ENCODE measurements at places on chromosomes 7 and 10.

DNA sequence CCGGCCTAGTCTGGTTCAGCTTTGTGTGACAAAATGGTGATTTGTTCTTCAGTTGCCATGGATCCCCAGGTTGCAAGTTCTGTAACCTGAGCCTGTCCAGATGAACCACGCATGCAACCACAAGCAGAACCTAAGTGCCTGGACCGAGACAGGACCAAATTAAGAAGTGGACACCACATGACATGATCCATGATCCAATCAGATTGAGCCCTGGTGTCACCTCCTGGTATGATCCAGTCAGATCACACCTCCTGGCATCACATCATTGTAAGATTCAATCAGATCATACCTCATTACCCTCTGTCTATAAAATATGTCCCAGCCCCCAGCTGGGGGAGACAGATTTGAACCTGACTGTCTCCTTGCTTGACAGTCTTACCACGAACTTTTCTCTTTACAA, 70.0 kb downstream of the MALSU1 start:
- DNase-seq = no peak

GRCh38 chr7:116809636-116810266, 52.6 kb upstream of the CAPZA2 start:
- no peak for DNase-seq

GRCh38 chr7:26388256-26388655, 96.6 kb downstream of the SNX10 start:
- DNase-seq = no peak

GRCh38 chr7:150742286-150742968, 5.2 kb downstream of the GIMAP5 start:
- DNase-seq = no peak

DNA sequence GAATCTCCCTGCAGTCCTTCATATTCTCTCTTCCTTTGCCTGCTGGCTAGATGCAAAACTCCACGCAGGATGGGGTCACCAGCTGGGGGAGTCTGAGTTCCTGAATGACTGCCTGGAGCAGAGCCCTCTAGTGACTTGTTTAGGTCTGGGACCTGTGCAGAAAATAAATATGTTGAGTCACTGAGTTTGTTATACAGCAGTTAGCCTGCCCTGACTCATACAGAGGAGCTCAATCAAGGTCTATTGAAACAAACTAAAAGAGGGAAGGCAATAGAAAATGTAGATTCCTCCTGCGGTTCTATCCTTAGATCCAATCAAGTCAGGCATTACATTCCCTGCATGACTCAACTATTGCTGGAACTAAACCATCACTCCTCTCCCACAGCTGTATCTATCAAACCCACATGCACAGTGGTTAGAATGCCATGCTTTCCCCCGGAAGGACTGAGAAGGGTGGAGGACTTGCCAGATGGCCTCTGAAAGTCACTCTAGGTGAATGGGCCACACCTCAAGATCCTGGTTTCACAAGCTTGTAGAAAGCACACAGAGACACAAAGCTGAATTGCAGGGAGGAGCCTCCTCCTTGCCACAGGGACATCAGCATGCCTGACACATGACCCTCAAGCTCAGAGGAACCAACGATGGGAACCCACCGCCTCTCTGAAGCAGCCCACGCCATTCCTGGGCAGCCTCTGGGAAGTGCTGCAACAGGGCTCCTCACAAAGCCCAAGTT, 73.9 kb downstream of the SH3PXD2A start:
- no peak for DNase-seq

GRCh38 chr10:68231817-68232251, at the start of gene ATOH7:
ATOH7 (minus strand) TSS chr10:68232113; CDS start chr10:68231677, 436 bp downstream.
- DNase-seq = no peak

DNA sequence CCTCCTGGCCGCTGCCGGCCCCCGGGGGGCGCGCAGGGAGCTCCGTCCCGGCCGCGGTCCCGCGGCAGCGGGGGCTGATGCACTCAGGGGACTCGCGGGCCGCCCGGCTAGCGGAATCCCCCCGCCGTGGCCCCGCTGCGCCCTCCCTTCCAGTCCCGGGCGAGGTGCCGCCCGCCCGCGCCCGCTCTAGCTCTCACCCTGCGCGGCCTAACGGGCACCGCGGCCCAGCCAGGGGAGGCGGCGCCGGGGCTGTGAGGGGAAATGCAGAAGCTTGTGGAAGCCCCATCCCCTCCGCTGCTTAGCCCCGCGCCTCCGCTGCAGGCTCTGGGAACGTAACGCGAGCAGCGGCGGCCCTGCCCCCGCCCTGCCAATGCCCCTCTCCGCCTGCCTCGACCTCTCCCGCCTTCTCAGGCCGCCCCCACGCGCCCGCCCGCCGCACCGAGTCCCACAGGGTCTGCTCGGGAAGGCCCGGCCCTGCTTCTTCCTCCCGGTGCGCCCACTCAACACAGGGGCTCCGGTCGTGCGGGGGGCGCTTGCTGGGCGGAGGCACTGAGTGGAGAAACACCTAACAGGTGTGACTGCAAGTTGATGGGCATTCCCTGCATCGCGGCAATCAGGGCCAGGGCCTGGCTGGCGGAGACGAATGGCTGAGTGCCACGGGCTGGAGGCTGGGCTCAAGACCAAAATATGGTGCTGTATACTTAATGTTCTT, 384 bp upstream of the TMEM229A start:
- DNase-seq = no peak

- no peak for DNase-seq
Observed at GRCh38 chr10:18710201-18710653, 51.0 kb downstream of the ARL5B start.

DNA sequence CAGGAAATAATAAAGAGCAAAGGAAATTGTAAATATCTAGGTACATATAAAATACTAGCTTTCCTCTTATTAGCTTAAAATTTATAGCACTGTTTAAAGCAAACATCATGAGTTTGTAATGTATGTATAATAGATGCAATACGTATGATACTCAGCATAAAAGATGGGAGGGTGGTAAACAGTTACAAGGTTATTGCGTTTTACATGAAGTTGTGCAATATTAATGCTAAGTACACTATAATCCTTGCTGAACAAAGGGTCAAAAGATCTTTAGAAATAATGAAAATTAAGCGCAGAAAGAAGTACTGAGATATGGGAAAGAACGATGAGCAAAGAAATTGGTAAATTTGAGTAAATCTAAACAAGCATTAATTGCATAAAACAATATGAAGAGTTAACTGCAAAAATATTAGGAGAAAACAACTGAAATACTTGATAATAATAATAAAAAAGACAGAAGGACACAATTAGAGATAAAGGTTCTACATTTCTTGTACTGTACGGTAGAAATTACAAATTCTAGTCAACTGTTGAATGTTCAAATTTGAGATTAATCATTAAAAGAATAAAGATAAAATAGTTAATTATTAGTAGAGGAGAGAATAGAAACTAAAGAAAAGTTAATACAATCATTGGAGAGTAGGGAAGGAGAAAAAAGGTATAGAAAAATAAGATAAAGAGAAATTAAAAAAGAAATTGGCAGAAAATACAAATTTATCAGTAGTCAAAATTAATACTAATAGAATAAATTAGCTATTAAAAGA, 17.9 kb downstream of the C10orf67 start:
- no peak for DNase-seq

All from stimulated activated CD4-positive, alpha-beta T cell treated with anti-CD3 and anti-CD28 coated beads, TNF-alpha, amount 100 ng/mL, for 4 hours (primary cell).